ENCODE measurements at places on chromosomes 2 and 18. TPM values are rescaled to one million over a fixed set of nuclear protein-coding genes. Genes with fewer than 3 reads are reported as not detected.

DNA sequence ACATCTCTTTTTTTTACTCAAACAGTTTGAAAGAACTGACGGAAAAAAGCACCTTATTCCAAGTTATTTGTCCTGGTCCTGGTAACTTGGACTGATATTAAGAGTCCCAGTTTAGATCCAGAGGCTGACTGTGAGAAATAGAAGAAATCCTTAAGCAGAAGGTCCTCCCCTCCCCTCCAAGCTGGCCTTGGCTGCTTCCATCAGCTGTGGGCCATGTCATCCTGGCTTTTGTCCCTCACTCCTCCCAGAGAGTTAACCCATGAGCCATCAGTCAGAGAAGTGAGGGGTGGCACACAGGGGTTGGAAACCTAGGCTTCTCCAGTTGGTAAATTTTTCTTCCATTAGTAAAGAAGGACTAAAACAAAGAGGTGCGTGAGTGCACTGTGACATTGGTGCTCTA lies 9.7 kb upstream of the NAPG start:
- DNase-seq: no peak

GRCh38 chr2:132586101-132586511 lies 83.9 kb downstream of the LYPD1 start:
- DNase-seq: no peak

The CCDC68 gene
- 0.54 TPM for total RNA-seq

The DAW1 gene
- 1.4 TPM for total RNA-seq

The IDH1 gene
- total RNA-seq: 104 TPM

The CPLX4 gene
- not detected for total RNA-seq

Data from IMR-90 (cell line).